ENCODE measurements at places on chromosomes 3 and 15.

DNA sequence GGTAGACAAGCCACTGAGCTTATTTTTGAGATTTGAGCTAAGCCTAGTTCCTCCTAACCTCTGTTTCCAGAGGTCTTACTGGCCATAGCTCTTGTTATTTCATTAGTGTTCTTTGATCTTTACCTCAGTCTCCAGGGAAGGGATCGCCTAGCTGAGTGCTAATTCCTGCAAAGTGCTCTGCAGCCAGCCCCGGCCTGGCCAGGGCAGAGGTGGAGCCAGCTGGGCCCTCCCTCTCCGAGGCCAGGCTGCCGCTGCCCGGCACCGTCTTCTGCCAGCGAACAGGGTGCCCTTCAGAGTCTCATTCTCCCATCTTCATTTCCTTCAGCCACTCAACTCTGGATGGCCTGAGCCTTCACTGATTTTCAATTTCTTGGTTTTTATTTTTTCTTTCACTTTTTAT, 19.7 kb downstream of the FAN1 start:
- DNase-seq = no peak

DNA sequence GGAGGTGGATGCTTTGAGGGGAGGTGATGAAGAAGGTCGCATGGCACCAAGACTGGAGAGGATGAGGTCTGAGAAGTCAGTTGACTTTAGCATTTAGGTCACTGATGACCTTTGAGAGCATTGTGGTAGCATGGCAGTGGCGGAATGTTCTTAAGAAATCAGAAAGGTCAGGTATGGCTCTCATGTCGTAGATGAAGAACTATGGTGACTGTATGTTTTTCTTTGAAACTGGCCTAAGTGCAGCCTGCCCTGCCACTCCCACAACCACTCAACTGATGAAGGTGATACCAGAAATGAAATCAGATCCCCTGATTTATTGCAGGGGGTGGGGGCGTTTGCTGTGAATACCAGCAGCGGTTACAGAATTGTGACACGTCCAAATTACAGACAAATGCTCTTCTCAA, 102.6 kb downstream of the ITPR1 start:
- no peak for DNase-seq

- DNase-seq = no peak
Measured at GRCh38 chr15:92102395-92102755, 248.9 kb downstream of the SLCO3A1 start.

DNA sequence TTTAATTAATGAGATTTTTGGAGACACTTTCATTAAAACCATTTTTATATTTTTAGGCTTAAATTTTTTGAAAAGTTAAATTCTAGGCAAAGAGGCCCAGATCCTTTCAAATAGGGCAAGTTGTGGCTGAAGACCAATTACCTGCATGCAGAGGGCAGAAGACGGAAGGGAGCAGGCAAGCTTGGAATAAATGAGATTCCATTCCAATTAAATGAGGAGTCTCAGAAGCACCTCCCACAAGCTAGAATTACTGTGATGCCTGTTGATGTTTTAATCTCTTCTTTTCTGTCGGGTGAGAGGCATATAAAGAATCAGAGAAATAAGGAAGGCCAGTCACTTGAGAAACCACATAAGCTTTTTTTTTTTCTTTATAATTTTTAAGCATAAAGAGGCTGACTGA, 46.8 kb downstream of the KBTBD8 start:
- DNase-seq = no peak

DNA sequence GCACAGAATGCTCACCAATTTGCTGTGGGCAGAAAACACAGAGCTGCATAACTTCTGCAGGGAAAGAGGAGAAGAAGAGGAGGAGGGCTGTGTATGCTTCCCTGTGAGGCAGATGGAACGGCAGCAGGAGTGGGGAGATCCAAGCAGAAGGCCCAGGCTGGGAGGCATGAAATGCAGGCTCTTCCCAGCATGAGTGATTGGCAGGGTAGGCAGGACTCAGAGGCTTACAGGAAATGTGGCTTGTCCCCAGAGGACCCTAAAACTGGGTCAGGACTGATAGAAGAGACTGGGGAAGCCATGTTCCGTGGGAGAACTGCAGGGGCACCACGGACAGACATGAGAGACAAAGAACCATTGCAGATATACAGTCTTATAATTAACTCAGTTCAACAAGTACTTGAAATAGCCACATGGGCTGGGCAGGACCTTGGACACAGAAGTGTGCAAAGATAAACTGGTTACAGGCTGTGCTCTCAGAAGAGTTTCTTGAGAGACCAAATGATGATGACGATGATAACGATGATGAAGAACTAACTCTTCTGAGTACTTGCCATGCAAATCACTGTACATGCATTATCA, 286.9 kb downstream of the EPHB1 start:
- DNase-seq = no peak

DNA sequence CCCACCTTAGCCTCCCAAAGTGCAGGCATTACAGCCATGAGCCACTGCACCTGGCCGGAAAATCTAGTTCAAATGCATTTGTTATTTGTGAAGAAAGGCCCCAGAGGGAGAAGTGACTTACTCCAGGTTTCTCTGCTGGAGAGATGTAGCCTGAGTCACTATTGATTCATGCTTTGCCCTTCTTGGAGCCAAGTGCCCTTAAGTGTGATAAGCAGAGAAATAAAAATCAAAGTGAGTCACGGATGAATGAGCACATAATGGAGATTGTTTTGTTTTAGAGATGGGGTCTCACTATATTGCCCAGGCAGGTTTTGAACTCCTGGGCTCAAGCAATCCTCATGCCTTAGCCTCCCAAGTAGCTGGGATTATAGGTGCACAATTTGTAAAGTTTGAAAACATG, 33.1 kb downstream of the CDC25A start:
- no peak for DNase-seq

DNA sequence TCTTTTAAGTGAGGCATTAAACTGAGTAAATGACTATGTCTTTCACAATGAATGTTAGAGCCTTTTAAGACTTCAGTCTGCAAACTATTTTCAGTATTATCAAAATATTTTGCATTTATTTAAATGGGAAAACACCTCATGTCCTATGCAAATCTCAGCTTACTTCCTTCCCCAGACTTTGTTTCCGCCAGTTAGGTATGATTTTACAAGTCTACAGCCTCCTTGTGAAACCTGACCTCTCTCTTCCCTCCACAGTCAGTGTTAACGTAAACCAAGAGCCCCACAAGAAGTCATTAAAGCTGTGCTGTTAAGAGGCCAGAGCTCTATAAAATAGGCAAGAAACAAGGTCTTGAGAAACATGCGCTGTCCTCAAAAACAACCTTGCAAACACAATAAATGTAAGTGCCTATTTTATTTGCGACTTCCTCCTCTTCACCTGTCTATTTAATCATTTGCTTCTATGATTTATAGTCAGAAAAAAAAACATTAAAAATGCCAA, 48.3 kb downstream of the PRTG start:
- no peak for DNase-seq

DNA sequence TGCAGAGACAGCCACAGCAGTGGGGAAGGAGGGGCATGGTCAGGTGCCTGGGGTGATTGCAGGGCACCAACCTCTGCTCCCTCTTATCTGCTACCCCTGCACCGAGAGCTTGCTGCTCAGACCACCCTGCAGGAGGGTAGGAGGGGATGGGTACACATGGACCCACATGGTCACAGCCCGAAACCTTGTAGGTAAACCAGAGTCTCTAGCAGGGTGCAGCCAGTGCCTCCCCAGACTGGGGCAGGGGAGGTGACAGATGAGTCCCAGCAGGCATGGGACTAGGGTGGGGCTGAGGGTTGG, 49.2 kb downstream of the FAH start:
- no peak for DNase-seq

- DNase-seq = peak; percentile 73
Measured at GRCh38 chr3:88618021-88618645, 468.4 kb downstream of the C3orf38 start.

DNA sequence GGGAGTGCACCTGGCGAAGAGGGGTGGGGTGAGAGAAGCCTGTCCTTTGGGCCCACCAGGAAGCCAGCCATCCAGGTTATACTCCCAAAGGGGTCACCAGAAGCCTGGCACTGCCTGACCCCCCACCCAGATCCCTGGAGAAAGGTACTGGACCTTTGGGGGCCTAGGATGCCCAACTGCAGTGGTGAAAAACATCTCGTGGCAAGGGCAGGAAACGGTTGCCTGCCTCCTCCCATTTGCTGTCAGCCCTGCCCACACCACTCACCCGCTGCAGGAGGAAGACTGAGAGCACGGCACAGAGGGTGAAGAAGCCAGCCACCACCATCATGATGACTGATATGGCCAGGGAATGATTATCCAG, 2.2 kb upstream of the ULK3 start:
- no peak for DNase-seq

GRCh38 chr3:183564046-183564445, 8.5 kb upstream of the KLHL6 start:
- no peak for DNase-seq

DNA sequence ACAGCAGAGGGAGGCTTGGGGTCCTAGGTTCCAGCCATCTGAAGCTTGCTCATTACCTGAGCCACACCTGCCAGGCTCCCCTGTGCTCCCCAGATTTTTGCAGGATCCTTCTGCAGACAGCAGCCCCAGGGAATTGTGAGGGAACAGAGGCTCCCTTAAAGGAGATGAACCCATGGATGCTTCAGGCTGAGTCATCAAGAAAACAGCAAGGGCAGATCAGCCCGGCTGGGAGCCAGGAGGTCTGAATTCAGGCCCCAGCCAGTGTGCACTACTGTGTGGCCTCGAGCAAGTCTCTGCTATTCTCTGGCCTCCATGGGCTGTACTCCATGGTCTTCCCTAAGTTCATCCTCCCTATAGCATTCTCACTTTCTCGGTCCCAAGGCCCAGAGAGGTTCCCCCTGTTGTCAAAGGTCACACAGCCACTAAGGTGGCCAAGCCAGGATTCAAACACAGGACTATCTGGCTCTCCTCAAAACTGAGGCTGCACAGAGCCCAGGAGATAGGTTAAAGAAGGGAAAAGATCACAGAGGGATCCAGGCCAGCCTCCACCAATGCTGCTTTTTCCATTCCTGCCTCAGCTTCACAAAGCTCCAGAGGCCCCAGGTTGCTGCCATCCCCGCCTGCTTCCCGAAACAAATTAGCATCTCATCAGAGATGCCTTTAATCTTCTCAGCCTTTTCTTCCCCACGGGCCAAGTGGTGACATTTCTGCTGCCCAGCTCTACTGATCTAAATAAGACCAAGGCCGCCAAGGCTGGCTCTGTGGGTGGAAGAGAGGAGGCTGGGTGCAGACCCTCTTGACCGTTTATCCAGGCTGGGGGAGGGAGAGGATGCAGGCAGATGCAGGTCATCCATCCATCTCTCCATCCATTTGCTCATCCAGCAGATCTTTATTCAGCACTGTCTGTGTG, 21.2 kb upstream of the GRIP2 start:
- no peak for DNase-seq
